ENCODE measurements at places on chromosomes 5 and 9.

- DNase-seq: no peak
These were observed 631.9 kb downstream of the SLCO4C1 start for GRCh38 chr5:101664071-101664791.

DNA sequence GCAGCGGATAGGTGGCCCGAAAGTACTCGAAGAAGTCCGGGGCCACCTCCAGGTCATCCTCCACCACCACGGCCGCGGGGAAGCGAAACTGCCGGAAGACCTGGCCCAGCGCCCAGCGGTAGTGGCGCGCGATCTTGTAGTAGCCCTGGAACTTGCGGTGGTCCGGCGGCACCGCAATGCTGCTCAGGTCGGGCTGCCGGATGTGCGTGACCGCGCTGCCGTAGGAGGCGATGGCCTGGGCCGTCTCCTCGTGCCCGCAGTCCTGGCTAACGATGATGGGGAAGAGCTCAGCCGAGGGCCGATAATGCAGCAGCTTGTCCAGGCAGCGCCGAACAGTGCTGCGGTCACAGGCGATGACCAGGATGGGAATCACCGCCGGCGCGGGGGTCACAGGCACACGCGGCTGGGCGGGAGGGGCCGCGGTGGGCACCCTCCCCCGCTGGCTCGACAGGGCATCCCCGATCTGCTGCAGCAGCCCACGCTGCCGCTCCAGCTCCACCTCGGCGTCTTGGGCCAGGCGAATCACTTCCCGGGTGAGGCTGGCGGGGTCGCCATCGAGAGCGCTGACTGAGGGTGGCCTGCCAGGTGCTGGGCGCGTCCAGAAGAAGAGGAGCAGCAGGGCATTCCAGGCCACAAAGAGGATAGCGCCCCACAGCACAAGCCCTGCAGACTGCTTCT is 10.2 kb downstream of the MGAT1 start:
- no peak for DNase-seq

DNA sequence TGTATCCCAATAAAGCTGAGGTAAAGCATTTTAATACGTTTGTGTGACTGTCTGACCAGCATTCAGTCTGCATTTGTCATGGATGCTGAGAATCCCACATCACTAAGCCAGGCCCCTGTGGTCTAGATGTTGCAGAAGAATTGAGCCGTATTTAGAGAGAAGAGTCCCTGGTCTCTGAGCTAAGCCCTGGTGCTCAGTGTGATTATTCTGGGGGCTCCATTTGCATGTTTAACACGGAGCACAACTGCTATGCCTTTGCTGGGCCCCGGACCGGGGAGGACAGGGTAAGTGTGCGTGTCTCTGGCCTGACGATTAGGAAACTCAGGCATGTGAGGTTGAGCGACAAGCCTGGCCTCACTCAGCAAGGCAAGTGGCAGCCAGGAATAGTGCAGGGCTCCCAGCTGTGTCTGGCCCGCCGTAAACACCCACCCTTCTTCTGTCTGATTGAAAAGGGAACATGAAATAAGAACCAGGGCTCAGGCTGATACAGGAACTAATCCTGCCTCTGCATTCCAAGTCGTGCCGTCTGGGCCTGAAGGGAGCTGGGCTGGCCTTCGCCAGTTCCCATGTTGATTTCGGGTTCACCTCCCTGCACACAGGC is 22.3 kb downstream of the FAM78A start:
- DNase-seq: no peak

GRCh38 chr5:179801304-179802206 is 5.1 kb downstream of the MGAT4B start:
- DNase-seq: no peak

DNA sequence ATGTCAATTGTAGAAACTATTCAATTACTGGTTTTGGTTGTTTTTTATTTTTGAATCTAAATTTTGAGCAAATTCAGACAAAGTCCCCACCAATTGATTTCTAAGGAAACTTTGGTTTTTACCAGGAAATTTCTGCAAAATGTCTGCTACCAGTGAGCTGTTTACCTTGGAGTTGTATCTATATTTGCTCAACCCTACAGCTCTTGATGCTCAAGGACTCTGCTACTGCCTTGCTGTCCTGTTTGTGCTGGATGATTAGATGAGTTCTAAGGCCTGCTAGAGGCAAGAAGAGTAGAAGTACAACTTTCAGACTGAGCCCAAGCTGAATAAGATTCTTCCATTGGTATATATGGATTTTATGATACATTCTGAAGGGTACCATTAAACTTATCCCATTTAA is 42.6 kb upstream of the KIF2A start:
- no peak for DNase-seq

GRCh38 chr9:35892051-35892450 is 14.0 kb upstream of the HRCT1 start:
- DNase-seq: no peak

- no peak for DNase-seq
These were observed 26.2 kb upstream of the WDR41 start for GRCh38 chr5:77518304-77518703.

DNA sequence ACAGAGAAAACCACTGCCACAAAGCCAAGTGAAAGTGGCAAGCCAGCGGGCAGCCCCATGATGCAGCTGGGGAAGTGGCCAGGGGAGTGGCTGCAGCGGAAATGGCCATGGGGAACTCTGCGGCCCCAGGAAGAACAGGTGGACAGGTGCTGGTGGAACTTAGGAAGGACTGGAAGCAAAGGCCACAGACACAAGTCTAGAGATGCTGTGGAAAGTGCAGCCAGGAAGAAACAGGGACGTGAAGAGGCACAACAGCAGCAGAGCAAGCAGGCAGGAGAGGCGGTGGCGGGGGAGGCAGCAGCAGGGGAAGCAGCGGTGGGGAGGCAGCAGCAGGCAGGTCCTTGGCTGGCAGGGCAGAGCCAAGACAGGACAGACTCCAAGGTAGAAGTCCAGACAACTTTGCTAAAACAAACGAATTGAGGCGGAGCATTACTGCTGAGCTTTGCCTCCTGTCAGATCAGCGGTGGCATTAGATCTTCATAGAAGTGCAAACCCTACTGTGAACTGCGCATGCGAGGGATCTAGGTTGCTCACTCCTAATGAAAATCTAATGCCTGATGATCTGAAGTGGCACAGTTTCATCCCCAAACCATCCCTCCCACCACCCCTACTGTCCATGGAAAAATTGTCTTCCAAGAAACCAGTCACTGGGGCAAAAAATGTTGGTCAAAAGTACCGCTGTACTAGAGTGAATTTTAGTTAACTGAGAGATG is 11.8 kb downstream of the SURF6 start:
- no peak for DNase-seq

DNA sequence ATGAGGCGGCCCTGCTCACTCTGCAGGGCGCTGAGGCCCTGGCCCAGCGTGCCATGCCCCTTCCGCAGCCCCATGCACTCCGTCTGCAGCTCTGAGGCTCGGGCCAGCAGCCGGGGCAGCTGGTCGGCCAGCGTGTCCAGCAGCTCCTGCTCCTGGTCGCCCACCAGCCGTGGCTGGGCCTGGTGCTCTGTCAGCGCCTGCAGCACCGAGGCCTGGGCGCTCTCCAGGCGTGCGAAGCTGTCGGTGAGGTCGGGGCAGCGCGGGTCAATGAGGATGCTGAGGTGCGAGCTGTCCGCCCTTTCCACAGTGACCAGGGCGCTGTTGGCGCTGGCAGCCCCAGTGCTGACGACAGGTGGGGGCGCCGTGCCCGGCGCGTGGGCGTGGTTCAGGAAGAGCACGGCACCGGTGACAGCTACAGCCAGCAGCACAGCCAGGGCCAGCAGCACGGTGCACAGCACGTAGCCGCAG is 9.4 kb downstream of the FIBCD1 start:
- DNase-seq: no peak

GRCh38 chr5:143418140-143418866 is 14.8 kb upstream of the NR3C1 start:
- DNase-seq: no peak

- no peak for DNase-seq
These were observed 82.7 kb upstream of the CTSL start for GRCh38 chr9:87643107-87643650.

- peak; percentile 90 for DNase-seq
These were observed 62.7 kb upstream of the OSMR start for GRCh38 chr5:38783011-38783561.

DNA sequence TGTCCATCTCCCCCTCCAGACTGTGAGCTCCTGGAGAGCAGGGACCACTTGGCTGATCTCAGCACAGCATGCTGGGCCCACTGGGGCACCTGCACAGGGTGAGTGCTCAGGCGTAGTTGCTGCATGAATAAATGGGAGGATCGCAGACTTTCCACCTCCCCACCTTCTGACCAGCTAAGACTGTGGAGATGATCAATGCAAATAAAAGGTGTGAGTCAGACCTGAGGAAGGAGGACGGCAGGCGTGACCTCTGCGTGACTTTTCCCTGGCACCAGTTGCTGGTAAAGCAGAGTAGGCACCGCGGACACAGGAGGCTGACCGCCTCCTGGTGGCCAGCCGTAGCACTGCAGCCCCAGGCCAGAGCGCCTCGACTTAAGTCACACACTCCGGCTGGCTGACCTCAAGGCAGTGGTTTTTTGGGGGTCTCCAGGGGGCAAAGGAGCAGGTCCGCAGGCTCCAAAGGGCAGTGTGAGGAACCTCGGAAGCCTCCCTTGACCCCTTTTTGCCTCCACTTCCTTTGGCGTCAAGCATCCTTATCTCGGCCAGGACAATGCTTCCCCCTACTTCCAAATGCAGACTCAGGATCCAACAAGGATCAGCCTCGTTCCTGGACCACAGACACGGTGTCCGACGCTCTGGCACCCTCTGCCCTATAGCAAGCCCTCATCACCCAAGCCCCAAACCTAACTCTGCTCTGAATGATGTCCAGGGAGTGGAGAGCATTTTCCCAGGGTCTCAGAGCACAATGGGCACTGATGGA is 12.7 kb upstream of the TDRD7 start:
- peak; percentile 75 for DNase-seq

DNA sequence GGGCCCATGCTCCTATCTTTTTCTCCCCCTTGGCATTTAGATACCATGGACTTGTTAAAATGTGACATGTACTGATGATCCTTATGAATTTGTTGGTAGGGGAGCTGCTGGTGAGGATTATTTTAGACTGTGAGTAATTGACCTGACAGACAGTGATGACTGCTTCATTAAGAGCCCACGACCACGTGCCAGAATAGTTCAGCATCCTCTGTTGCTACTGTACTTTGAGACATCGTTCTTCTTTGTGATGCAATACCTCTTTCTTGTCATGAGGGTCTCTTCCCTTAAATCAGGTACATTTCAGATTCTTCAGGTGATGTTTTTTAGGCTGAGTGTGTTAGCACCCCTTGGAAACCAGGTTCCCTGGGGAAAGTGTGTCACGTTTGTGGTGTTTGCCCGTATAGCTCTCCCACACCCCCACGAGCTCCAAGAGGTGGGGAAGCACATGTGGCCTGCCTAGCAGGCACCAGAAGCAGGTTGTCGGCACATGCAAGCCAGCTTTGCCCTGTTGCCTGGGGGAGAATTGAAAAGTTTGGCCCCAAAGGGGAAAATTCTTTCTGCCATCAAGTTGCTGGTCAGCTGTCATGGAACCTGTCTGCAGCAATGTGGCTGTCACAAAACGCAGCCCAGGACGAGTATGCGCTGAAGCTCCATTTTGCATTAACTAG is 25.1 kb downstream of the QRFP start:
- no peak for DNase-seq

- no peak for DNase-seq
These were observed 6.4 kb downstream of the ABLIM3 start for GRCh38 chr5:149147676-149148075.

- DNase-seq: no peak
These were observed 9.6 kb upstream of the IFNE start for GRCh38 chr9:21491756-21492155.

All from retinal pigment epithelial cell (primary cell).